Retinal pigment epithelial cell (primary cell): ENCODE measurements at places on chromosomes 4 and X.

DNA sequence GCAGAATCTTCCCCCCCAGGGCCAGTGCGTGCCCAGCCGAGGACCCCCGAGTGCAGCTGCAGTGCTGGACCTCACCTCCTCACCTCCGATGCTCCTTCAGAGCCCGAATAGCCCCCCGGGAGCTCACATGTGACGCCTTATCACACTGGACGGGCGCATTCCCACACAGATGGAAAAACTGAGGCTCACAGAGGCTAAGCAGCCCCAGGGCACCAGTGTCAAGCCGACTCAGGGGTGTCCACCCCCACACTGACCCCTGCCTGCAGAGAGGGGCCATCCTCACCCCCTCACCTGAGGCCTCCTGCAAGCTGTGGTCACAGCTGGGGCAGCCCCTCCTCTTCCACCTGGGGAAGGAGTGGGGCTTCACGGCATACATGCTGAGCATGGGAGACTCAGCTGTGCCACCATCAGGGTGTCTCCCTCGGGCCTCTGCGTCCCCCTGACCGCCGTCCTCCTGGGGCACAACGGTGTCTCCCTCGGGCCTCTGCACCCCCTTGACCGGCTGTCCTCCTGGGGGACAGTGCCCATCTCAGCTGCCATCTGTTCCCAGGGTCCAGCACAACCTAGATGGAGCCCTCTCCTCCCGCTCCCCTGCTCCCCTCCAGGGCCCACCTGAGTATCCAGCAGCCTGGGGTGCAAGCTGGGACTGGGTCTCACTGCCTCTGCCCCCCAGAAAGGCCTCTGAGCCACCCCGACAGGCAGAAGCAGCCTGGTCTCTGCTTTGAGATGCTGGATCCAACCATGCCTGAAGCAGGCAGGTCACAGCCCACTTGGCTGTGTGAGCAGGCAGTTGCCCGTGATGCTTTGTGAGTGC is 85.3 kb upstream of the NKX1-1 start:
- DNase-seq: no peak

DNA sequence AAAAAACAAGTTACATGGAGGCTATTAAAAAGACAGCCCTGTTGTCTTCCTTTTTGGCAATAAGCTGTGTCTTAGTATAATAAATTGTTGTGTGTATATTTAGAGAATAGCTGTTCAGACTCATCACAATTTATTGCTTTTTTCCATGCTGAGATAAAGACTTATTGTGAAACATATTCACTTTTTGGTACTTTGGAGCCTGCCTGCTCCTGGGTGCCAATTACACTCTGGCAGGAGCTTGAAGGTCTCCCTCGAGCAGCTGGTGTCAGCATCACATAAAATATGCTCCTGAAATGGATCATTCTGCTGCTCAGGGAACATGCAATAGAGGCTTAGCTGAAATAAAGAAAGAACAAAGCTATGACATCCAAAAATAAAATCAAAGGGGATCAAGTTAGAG is 211.6 kb upstream of the DKK2 start:
- no peak for DNase-seq

DNA sequence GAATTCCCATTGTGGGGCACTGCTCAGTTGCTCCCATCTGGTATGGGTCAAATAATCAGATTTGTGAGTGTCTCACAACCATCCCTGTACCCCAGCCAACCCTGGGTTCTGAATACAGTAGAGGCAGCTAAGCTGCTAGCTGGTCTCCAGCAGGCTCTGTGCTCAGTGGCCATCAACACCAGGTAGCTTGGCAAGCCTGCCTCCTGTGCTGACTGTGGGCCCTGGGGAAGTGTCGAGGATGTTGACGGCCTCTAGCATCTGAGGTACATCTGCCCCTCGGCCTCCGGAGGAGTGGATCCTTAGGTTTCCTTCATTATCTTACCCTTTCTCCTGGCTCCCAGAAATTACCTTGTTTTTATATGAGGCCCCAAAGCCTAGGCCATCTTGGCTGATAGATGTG is 13.3 kb downstream of the RNF4 start:
- DNase-seq: no peak

DNA sequence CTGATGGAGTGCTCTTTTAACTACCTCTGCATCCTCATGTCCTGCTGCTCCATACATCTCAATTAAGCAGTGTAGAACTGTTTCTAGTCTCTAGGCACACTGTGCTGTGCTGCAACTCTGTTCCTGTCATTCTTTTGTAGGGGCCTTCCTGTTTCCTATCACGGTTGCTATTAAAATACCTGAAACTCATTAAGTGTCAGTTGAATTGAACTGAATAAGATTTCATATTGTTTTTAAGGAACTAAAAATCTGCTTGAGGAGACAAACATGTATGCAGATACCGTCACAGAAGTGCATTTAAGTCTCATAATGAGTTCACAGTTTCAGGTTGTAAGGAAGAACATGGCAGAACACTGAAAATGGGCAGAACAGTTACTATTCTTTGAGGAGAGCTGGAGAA is 170.1 kb downstream of the LARP7 start:
- DNase-seq: no peak

DNA sequence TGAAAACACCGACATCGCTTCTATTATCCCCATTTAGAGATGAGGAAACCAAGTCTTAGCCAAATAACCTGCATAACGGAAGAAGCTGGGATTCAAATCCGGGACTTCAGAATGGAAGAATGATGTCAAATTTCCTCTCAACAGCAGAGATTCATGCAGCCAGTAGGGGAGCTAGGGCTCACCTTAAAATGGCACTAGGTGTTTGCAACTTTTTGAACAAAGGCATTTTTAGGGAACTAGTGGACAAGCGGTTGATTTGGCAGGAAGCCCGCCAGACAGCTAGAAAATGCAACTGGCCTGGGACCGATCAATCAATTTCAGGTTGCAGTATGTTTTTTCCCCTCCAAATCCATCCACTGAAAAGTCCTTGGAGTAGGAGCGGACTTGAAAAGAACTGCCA is 224.2 kb downstream of the PTTG2 start:
- no peak for DNase-seq

- peak; percentile 24 for DNase-seq
These were observed 219.0 kb upstream of the CPEB2 start for GRCh38 chr4:14783011-14783877.
